Stimulated activated CD8-positive, alpha-beta memory T cell treated with anti-CD3 and anti-CD28 coated beads, Interleukin-4, amount 100 ng/mL, for 1 hour (primary cell): ENCODE measurements at places on chromosomes 2 and 18.

- no peak for DNase-seq
These were observed 36.8 kb downstream of the EML6 start for GRCh38 chr2:54760310-54760709.

- no peak for DNase-seq
These were observed 27.3 kb upstream of the TMX3 start for GRCh38 chr18:68742206-68742605.

DNA sequence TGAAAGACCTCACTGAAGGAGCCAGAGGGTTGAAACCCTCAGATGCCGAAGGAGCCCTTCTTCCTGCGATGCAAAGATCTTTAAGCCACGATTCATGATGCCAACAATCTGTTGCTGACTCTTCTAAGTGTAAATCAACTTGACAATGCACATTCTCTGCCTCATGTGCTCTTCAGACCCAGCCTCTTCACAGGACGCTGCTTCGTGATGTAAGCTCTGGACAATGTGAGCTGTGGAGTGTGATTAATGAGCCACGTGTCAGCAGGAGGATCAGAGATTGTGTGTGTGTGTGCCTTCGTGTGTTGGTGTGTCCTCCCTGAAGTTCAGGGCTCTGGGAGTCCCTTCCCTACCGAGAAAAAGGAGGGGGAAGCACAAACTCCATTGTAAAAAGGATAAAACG lies 26.5 kb upstream of the TWIST2 start:
- no peak for DNase-seq

GRCh38 chr2:8087480-8087840 lies 594.4 kb upstream of the ID2 start:
- DNase-seq: no peak

- DNase-seq: no peak
These were observed 364.1 kb downstream of the SS18 start for GRCh38 chr18:25726298-25726697.

DNA sequence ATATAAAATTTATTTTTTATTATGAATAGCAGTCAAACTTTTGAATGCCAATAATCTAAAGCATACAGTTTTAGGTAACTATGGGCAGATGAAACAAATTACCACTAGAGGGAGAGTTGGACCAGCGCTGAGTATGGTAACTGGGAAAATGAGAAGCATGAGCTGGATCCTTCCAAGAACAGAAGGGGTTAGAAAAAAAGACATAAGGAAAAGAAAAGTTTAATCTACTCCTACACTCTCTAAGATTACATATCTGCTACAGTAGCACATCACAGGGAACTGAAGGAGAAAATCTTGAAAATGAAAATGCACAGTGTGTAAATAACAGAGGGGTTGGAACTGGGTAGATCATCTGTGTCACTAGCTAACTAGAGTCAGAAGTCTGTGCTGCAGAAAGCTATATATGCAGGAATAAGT lies 15.5 kb downstream of the REG3G start:
- DNase-seq: no peak

DNA sequence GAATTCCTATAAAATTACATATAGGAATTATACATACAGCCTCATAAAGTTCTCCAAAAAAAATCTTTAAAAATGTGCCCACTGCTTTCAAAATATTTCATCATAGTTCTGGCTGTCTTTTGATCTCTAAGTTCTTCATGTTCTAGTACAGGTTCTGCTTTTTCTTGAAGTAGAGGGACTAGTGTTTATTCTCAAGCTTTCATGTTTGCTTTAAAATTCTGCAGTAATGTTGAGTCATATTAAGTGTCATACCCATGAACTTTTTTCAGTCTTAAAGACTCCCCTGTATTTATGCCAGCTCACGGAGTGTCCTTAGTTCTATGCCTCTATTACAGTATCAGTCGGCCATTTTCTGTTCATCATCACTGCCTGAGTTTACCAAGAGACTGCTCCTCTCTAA lies 54.8 kb upstream of the CCDC141 start:
- DNase-seq: no peak

- DNase-seq: no peak
These were observed 153.5 kb downstream of the MYCN start for GRCh38 chr2:16093639-16094529.

- DNase-seq: no peak
These were observed 136.6 kb upstream of the ITGB6 start for GRCh38 chr2:160336635-160337034.
